Hematopoietic multipotent progenitor cell (in vitro differentiated cells): ENCODE measurements at places on chromosomes 6 and 20. TPM values are rescaled to one million over a fixed set of nuclear protein-coding genes. Genes with fewer than 3 reads are reported as not detected.

BANF2 gene
- total RNA-seq: not detected

RAET1E gene
- total RNA-seq: under 0.01 TPM

SMPD2 gene
- 33.4 TPM for total RNA-seq

MYCT1 gene
- total RNA-seq: 33.9 TPM

PPP1R3G gene
- total RNA-seq: under 0.01 TPM

LIN28B gene
- total RNA-seq: not detected

SLA2 gene
- total RNA-seq: 19.4 TPM

CFB gene
- 0.54 TPM for total RNA-seq

FHL5 gene
- total RNA-seq: not detected

NKX2-2 gene
- not detected for total RNA-seq

PTK7 gene
- 63.8 TPM for total RNA-seq
